ENCODE measurements at places on chromosomes 5 and 9. TPM values are rescaled to one million over a fixed set of nuclear protein-coding genes. Genes with fewer than 3 reads are reported as not detected.

TOR4A gene
- polyA plus RNA-seq = 8.9 TPM

IL4 gene
- polyA plus RNA-seq = not detected

EPB41L4A gene
- 2.1 TPM for polyA plus RNA-seq

LMX1B gene
- not detected for polyA plus RNA-seq

DMGDH gene
- polyA plus RNA-seq = 0.70 TPM

KCNIP1 gene
- not detected for polyA plus RNA-seq

ENTPD2 gene
- polyA plus RNA-seq = not detected

DNAJC25 gene
- 3.6 TPM for polyA plus RNA-seq

LCN1 gene
- polyA plus RNA-seq = not detected

DCAF10 gene
- polyA plus RNA-seq = 29.3 TPM

DIPK1B gene
- 0.90 TPM for polyA plus RNA-seq

TTC16 gene
- polyA plus RNA-seq = not detected

SLC4A9 gene
- polyA plus RNA-seq = not detected

PCDHB14 gene
- polyA plus RNA-seq = not detected

SPATA31A3 gene
- polyA plus RNA-seq = not detected

ALDH1A1 gene
- 0.10 TPM for polyA plus RNA-seq

PTGES gene
- not detected for polyA plus RNA-seq

SMIM33 gene
- polyA plus RNA-seq = not detected

SLC45A2 gene
- polyA plus RNA-seq = not detected

MARCHF3 gene
- polyA plus RNA-seq = 31.7 TPM

SNX24 gene
- 2.5 TPM for polyA plus RNA-seq

MAML1 gene
- polyA plus RNA-seq = 4.7 TPM

PLAC8L1 gene
- polyA plus RNA-seq = not detected

SPATA31E1 gene
- not detected for polyA plus RNA-seq

FSTL4 gene
- not detected for polyA plus RNA-seq

ADAMTS6 gene
- 0.88 TPM for polyA plus RNA-seq

SH3PXD2B gene
- not detected for polyA plus RNA-seq

ELOVL7 gene
- polyA plus RNA-seq = 0.90 TPM

AQP7 gene
- not detected for polyA plus RNA-seq

S1PR3 gene
- not detected for polyA plus RNA-seq
